ENCODE measurements at places on chromosomes 12 and 14.

DNA sequence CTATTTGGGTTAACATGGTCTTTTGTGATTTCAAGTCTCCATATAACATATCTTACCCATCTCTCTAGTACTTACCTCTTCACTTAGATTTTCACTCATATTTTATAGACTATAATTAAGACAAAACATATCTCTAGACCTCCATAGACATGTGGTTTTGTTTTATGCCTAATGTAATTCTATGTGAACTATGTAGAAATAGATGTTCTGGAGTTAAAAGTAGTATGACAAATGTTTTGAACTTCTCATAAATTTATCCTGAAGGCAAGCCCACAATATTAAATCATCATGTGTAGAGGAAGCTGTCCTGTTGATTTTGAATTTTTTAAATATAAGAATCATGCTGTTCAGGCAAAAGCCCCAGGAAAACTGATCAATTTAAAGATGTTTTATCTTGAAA, 169.2 kb downstream of the SYT1 start:
- DNase-seq, result no peak

GRCh38 chr12:115235880-115236279, 551.9 kb upstream of the TBX3 start:
- no peak for DNase-seq

DNA sequence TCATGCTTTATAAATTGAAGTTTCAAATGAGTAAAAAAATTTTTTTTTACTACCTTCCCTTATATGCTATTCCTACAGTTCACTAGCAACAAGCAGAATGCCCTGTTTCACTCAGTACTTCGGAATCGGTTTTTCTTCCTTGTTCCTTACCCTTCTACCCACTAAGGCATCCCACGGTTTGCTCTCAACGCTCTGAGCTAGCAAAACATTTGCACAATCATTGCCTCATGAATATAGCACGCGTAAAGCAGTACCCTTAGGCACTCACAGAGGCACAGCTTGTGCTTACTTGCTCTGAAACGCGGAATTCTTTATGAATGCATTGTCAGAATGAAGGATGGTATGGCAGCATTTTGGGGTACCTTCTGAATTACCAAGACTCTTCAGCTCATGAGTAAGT, 45.0 kb downstream of the PPP1R13B start:
- no peak for DNase-seq

GRCh38 chr14:25537846-25538455, 488.0 kb upstream of the STXBP6 start:
- no peak for DNase-seq

DNA sequence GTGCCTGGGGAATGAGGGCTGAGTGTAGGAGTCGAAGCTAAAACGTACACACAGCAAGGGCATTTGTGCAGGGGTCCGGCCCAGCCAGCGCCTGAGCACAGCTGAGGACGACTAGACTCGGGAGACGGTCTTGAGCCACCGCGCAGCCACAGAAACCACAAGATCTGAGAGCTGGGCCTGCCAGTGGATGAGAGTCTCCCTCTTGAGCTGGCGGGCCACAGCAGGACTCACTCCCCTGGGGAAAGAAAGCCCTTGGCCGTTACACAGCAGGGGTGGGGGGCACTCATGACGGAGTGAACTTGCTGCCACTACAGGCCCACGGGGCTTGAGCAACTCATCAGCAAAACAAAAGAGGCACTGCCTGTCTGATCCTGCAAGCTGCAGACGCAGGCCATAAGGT, 23.0 kb downstream of the STX2 start:
- DNase-seq, result no peak

DNA sequence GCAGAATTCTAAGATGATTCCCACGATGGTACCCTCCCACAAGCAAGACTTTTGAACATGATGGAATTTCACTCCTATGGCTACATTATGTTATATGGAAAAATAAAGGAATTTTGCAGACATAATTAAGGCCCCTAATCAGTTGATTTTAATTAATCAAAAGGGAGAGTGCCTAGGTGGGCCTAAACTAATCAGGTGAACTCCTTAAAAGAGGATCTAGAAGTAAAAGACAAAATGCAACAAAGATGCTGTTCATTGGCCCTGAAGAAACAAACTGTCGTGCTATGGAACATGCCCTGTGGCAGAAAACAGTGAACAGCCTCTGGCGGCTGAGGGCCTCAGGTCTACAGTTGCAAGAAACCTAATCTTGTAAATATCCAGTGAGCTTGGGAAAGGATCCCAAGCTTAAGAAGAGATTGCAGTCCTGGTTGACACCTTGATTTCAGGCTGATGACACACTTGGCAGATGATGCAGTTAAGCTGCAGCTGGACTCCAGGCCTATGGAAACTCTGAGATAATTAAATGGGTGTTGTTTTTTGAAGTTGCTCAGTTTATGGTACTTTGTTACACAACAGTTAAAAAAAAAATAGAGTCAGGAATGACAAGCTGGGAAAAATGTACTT, 13.8 kb downstream of the TMCC3 start:
- no peak for DNase-seq
